Effector memory CD8-positive, alpha-beta T cell (primary cell): ENCODE measurements at places on chromosomes 3 and 15.

DNA sequence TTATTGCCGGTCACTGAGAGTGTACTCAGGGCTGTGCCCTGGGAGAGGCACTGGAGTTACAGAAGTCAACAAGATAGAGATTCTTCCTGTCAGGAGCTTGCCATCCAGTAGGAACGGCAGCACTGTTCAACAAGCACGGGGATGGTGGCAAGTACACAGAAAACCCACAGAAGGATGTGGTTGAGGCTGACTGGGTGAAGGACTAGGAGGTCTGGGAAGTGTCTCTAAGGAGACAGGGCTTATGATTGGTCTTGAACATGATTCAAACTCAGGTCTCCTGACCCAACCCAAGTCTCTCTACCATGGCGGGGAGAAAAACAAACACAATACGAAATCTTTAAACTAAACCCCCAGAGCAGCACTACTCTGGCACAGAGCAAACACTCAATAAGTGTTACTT, 37.6 kb downstream of the ERICH6 start:
- DNase-seq, result peak; percentile 5

DNA sequence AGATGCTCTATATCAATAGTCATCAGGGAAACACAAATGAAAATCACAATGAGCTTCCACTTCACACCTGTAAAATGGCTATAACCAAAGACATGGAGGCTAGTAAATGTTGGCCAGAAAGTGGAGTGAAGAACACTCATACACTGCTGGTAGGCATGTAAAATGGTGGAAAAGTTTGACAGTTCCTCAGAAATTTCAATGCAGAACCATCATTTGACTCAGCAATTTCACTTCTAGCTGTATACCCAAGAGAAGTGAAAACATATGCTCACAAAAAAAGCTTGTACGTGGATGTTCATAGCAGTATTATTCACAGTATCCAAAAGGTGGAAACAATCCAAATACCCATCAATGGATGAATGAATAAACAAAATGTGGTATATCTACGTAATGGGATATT, 19.2 kb upstream of the TOP2B start:
- no peak for DNase-seq

GRCh38 chr3:56612146-56612545, 55.2 kb downstream of the CCDC66 start:
- no peak for DNase-seq

DNA sequence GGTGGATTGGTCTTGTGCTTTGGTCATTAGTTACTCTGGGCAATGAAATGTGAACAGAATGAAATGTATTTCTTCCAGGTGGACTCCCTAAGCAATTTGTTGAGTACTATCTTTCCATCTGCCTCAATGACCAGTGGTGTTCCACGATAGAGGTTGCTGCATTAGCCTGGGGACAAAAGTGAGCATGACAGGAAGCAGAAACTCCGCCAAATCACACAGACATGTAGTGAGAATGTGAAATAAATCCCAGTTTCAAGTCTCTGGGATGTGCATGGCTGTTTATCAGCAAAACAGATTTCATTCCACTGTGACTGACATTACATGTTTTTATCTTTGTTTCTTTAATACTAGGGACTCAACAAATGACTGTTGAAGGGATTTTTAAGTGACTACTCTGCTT, 63.3 kb upstream of the DCBLD2 start:
- DNase-seq, result no peak

DNA sequence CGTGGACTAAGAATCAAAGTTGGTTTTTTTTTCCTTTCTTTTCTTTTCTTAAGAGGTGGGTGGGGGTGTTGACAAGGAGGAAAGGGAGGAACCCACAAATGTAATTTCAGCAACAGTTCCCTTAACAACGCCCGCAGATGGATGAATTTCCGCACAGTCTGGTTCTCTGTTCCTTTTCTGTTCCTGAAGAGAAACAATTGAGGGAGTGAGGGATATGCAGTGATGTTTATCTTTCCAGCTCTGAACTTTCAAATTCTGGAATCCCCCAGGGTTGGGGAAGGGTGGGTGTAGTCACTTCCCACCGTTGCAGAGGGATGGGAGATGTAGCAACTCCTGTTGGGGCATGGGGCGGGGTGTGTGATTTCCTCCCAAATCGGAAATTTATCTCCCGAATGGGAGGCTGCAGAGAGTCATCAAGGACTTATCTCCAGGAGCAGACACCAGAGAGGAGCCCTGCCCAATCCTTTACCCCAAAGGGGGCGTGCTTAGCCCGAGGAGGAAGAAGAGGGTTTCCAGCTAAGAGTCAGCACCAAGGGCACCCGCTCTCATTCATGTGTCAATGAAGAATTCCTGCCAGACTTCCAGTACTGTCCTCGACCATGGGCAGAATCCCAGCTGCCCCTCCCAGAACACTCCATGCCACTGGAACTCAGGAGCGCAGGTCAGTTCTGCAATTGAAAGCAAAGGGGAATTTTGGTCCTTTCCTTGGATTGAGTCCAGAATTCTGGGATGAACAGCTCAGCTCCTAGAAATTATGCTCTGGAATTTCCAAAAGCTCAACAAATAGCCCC, 35.0 kb upstream of the CFAP161 start:
- DNase-seq, result no peak

DNA sequence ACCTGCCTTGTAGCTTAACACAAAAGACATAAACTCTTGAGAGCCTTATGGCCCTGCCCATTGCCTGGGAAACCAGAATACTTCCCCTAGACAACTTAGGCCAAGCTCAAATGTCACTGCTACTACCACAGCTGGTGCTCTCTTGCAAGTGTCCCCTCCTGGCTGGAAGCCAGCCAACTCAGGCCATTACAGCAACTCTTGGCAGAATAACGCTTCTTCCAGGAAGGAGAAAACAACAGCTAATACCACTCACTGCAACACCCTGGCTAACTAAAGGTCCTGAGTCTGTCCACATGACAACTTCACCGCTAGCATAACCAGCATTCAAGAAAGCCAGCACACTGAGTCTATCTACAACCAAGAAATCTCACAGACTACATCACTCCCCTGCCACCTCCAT, 5.1 kb upstream of the B4GALT4 start:
- no peak for DNase-seq

- no peak for DNase-seq
Observed at GRCh38 chr15:67142767-67143100, 77.3 kb downstream of the SMAD3 start.

DNA sequence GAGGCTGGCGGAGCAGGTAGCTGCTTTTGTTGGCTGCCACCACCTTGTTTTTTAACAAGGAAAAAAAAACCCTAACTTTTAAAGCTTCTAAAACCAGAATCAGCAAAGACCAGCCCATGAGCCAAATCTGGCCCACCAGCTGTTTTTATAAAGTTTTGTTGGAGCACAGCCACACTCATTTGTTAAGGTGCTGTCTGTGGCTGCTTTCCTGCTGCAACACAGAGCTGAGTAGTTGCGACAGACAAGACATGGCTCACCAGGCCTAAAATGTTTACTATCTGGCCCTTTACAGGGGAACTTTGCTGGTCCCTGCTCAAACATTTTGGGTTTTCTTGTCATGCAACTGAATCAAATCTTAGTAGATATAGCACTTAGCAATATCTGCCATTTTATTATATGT, 18.9 kb downstream of the EFCAB12 start:
- no peak for DNase-seq

DNA sequence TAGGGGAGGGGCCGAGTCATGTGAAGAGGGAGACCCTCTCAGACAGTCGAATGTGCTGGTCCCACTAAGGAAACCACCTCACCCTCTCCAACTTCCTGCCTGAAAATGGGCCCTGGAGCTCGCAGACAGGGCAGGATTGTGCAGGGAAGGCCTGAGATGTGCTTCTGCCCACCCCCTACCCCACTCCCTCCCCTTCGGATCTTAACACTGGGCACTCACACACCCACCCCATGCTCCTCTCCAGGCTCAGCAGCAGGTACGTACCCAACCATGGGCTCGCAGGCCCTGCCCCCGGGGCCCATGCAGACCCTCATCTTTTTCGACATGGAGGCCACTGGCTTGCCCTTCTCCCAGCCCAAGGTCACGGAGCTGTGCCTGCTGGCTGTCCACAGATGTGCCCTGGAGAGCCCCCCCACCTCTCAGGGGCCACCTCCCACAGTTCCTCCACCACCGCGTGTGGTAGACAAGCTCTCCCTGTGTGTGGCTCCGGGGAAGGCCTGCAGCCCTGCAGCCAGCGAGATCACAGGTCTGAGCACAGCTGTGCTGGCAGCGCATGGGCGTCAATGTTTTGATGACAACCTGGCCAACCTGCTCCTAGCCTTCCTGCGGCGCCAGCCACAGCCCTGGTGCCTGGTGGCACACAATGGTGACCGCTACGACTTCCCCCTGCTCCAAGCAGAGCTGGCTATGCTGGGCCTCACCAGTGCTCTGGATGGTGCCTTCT, 20.0 kb downstream of the ATRIP start:
- DNase-seq, result peak; percentile 26

- no peak for DNase-seq
Observed at GRCh38 chr3:56835650-56836227, 34.0 kb upstream of the ARHGEF3 start.

DNA sequence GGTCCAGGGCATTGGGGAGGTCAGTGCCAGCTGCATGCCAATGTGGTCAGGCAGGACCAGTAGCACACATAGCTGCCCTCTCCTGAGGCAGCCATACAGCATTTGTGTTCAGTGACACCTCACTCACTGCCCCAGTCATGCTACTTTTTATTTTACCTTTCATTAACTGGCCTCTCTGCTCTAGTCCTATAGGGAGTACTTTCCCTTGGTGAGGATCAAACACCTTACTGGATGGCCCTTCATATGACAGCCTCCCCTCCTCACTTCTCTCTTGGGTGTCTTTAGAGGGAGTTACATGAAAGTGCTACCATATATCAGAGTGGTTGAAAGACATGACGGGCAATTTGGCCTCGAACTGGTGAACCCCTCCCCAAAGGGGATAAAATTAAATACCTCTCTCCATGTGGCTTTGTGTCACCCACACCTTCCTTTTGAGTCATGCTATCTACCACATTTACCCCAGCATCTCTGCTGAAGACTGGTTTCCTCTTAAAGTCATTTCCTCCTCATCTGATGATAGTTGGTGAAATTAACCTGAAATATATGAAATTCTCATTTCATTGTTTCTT, 17.6 kb downstream of the RLBP1 start:
- no peak for DNase-seq

DNA sequence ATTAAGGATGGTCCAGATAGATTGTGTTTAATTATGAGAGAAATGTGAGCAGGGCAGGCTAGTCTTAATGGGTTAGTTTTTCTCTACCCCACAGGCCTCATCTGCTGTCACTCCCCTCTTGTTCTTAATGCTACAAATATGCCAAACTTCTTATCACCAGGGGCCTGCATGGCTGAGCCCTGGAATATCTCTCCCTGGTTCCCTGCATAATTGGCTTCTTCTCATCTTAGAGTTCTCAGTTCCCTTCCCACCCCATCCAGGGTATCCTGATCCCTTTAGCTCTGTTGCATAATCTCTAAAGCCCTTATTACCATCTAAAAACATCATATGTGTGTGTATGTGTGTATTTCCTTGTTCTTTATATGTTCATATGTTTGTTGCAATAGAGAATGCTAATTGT, 279.6 kb downstream of the LSAMP start:
- DNase-seq, result no peak

- DNase-seq, result no peak
Observed at GRCh38 chr3:177444696-177445095, 247.4 kb upstream of the TBL1XR1 start.

GRCh38 chr3:155743606-155744005, 1.3 kb downstream of the PLCH1 start:
- DNase-seq, result no peak
